Coronary artery (tissue), 2 donors: ENCODE measurements at places on chromosomes 2 and 18.
A peak's percentile ranks its signal among the peaks of the same experiment; 100 is the strongest.

GRCh38 chr2:44938287-44939105 lies 3.0 kb upstream of the SIX3 start:
- DNase-seq: no peak

DNA sequence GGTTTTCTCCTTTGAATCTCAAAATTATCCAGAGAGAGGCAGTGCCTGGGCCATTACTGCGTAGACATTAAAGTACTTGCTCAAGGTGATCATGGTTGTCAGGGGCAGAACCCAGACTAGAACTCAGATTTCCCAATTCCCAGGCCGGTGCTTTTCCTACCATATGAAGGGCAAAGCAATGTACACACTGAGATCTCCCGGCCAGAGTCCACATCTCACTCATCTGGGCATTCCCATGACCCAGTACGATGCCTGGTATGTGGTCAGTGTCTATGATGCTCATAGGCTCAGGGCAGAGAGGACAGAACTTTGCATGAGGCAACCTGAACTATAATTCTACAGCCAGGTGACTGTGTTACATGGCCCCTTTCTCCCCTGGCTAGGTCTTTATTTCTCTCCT lies 531.4 kb downstream of the TDRD15 start:
- no peak for DNase-seq

DNA sequence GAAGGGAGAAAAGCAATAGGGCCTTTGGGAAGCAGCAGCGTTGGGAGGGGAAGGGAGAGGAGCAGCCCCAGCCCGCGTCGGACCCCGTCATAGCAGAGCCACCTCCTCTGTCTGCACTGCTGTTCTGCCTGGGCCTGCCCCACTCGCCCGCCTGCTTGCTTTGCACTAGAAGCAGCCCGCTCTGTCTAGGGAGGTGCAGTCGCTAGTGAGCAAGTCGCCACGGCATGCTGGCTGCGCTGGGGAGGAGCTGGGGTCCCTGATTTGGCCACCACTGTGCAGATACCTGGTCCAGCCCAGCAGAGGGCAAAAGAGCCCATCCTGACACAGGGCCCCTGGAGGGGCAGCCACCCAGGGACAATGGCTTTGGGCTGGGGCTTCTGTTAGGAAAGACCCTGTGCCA lies 8.0 kb upstream of the TMEM214 start:
- DNase-seq: no peak

GRCh38 chr2:33391529-33392255 lies 84.8 kb upstream of the RASGRP3 start:
- no peak for DNase-seq

DNA sequence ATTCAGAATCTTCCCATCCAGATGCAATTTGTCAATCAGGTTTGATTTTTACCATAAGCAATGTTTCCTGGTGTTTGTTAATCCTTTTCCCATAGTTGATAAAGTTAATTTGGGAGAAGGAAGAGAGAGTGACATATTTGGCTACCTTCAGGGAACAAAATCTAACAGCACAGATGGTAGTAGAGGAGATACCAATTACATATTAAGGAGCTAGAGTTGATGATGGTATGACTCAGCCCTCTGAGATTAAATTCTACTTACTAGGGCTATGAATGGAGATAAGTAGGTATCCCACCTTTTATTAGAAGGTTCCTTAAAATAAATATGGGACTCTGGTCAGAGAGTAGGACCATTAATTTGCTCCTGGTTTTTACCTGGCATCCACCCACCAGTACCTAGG lies 139.7 kb downstream of the EHBP1 start:
- no peak for DNase-seq

DNA sequence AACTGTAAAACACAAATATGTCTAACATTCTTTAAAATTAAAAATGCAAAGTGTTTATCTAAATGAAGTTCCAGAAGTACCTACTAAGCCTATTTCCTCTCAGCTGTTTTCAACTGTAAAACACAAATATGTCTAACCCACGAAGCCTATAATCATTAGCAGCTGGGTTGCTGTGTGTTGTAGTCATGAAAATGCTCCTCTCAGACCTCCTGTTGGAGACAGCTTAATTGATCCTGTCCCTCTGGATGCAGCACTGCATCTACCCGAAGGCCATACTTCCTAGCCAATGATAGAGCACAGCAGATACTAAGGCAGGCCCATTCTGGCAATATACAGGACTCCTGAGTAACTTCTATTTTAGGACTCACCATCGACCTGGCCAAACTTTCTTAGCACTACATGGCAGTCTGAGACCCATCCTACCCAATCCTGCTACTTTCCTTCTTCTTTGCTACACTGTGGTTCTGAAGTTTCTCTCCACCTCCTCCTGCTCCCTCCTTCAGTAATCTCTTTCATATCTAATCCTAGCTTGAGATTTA lies 92.5 kb upstream of the RBBP8 start:
- DNase-seq: no peak

DNA sequence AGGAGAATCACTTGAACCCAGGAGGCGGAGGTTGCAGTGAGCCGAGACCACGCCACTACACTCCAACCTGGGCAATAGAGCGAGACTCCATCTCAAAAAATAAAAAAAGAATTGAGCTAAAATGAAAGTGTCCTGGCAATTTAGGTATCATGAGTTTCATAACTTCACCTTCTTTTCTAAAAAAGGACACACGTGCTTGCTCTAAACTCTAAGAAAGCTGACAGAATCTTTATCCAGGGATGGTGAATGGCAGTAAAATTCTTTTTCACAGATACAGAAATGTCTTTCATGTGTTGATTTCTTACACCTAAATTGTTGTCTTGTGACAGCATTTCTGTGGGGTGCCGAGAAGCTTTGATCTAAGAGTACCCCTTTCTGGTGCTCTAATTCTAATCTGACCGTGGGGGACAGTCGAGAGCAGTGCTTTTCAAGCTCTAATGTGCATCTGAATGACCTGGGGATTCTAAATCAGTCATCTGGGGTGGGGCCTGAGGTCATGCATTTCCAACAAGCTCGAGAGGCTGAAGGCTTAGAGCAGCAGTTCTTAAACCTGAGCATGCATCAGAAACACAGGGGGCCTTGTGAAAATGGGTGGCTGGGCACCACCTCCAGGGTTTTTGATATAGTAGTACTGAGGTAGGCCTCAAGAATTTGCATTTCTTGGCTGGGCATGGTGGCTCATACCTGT lies 42.1 kb upstream of the REL start:
- DNase-seq: no peak

GRCh38 chr2:24164416-24164973 lies 10.4 kb upstream of the FAM228A start:
- no peak for DNase-seq

DNA sequence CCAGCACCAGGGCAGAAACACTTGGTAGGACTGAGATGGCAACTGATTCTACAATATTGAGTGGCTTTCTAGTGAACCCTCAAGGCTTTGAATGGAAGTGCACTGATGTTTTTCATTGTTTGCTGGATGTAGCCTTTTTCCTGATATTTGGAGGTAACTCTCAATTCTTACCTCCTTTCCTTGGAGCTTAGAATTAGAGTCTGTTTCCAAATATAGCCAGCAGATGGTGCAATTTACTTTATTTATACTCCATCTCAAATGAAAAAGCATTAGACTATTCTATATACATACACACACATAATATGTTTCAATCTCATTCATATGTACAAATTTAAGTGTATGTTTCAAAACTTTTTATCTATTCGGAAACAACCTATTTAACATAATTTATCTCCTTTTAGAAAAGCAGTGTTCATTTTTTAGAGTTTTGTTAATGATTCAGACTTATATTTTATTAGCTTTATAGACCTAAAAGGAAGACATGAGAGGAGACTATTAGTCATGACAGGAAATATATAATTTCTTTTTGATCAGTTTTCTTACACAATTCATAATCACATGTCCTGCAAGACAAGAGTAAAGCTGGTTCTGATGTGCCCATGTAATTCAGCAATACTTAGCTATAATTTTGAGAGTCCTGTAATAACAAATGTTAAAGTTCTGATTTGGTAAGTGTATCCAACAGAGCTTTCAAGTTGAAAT lies 124.8 kb downstream of the NUP35 start:
- DNase-seq: no peak

DNA sequence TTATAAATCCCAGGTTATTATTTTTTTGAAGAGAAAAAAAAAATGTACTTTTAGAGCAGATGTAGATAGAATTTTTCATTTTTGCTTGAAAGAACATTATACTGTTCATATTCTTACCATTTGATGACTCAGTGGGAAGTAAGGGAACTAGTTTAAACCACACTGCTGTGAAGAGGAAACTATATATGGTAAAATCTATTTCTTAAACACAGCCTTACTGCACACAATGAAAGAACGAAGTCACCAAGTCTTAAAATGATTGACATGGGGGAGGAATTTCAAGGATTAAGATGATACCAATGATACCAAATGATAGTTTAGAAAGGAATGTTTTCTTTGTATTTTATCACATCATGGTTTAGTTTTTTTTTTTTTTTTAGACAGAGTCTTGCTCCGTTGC lies 5.0 kb downstream of the ACTR2 start:
- no peak for DNase-seq

GRCh38 chr2:191314697-191315364 lies 69.6 kb downstream of the MYO1B start:
- no peak for DNase-seq

DNA sequence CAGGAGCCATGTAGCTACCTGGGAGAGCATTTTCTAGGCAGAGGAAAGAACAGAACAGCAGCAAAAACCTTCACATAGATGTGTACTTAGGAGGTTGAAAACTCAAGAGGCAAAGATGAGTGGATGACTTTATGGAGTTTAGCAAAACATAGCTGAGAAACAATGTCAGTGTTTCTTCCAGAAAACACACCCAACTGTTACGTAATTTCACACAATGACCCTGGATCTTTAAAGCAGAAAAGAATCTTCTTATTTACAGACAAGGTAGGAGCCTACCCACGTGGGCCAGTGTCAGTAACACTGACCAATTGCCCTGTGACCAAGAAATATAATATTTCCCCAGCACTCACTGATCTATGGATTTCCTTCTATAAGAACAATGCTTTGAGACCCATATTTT lies 254.6 kb downstream of the CDH20 start:
- DNase-seq: no peak

GRCh38 chr2:102718387-102719316 lies 43.2 kb upstream of the TMEM182 start:
- DNase-seq: no peak

DNA sequence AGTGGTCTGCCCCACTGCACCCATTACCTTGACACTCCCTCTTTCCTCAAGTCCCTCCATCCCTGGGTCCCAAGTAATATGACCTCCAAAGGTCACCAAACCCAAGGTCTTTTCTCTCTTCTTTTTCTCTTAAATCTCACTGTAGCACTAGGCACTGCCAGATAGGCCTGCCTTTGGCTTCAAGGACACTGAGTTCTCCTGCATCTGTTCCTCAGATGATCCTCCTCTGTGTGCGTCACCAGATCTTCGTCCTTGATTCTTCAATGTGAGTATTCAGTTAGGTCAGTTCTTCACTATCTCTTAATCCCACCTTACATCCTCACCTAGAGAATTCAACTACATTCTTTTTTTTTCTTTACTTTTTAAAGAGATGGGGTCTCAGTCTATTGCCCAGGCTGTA lies 249.2 kb downstream of the NBAS start:
- DNase-seq: no peak

GRCh38 chr2:218780046-218780445 lies 1.9 kb upstream of the CYP27A1 start:
- no peak for DNase-seq

DNA sequence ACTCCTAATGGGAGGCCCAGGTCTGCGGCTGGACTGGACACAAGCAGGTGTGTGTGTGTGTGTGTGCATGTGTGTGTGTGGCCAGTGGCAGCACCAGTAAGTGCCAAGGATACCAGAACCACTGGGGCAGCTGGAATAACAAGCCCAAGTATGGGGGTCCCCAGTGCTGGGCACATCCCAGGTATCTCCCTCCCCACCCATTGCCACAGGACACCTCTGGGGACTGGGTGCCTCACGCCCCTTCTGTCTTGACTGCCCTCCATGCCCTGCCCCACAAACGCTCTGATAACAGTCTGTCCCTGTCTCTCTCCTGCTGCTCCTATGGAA lies 9.0 kb downstream of the SPEG start:
- DNase-seq: no peak

- no peak for DNase-seq
These were observed 17.1 kb upstream of the SNED1 start for GRCh38 chr2:240981280-240981679.

DNA sequence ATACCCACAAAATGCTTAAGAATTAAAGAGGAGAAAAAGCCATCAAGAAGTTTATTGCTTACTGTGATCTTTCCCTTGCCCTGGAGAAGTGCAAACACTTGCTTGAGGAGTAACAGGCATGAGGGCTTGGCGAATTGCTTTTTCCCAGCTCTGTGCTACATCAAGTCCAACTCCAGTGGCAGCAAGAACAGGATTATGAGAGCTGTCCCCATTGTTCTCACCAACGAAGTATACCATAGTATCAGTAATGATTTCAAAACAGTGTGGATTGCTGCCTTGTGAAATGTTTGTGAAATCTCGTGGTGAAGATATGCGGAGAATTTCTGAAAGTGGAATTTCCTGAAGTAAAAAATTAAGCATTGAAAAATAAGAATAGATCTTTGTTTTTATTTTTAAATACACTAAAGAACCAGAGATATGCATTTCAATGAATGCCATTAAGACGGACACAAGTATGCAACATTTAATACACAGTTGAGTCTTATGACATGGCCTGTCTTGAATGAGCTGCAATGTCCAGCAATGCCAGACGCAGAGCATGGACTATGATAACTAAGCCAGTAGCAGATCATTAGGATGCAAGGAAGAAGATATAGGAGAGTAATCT lies 43.0 kb downstream of the NDUFAF7 start:
- no peak for DNase-seq

DNA sequence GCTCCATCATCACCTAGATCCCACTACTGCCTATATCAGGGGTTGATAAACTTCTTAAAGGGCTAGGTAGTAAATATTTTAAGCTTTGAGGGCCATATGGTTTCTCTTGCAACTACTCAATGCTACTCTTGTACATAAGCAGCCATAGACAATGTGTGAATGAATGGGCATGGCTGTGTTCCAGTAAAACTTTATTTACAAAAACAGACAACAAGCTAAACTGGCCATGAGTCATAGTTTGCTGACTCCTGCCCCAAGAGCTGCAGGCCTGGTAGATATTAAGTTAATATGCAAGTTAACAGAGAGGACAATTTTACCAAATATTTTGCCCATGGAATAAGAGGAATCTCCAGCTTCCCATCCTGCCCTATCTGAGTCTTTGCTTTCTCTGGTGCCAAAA lies 29.8 kb upstream of the MYO3B start:
- DNase-seq: no peak

GRCh38 chr2:61762292-61762691 lies 91.6 kb downstream of the FAM161A start:
- DNase-seq: no peak

DNA sequence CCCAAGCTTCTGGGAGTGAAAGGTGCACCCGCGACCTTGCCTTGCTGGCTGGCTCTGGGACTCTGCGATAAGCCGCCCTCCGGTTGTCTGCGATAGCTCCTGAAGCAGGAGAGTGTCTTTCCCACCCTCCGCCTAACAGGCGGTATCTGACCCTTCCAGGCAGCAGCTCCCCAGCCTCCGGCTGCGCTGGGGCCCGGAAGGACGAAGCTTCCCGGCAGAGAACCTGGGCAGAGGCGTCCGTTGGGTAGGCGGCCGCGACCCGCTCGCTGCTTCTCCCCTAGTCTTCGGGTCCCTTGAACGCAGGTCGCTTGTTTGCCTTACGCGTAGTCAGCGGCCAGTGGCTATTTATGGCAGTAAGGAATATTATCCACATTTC lies 446 bp upstream of the RHBDD1 start:
- peak; percentile 76 for DNase-seq
